ENCODE measurements at places on chromosomes 16 and 17.

DNA sequence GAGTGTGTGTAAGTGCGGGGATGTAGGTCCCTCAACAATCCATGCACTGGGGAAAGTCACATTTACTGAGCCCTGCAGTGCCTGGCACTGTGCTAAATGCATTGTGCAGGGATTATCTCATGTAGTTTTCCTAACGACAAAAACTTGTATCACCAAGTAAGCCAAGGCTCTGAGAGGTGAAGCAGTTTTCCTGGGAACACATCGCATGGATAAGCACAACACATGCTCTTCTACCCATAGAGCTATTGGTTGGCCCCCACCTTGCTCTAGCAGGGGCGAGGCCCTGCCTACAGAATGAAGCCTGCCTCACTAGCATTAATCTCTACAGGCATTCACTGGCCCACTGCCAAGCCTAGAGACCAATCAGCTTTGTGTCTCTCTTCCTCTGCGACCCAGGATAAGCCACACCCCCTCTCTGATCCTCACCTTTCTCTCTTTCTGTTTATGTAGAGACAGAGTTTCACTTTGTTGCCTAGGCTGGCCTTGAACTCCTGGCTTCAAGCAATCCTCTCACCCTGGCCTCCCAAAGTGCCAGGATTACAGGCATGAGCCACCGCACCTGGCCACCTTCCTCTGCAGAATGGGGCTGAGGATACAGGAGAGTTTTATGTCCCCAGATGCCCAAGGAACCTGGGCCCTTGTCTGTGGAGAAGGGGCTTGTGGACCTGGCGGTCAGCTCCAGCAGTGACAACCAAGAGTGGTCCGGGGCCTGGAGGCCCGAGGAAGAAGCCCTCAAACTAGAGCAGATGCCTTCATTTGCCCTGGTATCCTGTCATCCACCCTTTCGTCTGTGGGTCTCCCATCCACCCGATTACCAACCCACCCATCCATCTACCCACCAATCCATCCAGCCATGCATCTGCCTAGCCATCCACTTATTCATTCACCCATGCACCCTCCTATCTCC is 12.8 kb downstream of the CDH16 start:
- no peak for DNase-seq

DNA sequence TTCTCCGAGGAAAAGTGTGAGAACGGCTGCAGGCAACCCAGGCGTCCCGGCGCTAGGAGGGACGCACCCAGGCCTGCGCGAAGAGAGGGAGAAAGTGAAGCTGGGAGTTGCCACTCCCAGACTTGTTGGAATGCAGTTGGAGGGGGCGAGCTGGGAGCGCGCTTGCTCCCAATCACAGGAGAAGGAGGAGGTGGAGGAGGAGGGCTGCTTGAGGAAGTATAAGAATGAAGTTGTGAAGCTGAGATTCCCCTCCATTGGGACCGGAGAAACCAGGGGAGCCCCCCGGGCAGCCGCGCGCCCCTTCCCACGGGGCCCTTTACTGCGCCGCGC is at the start of gene ERBB2:
ERBB2 (plus strand) TSS at position 247 of the 330 bp plus-strand sequence. CDS start 175 bp downstream, outside the sequence.
- DNase-seq, result peak; percentile 88

- no peak for DNase-seq
Measured at GRCh38 chr17:27295945-27296344, 2.0 kb downstream of the WSB1 start.

- no peak for DNase-seq
Measured at GRCh38 chr16:89323120-89323960, 105.8 kb downstream of the ZNF778 start.

- DNase-seq, result no peak
Measured at GRCh38 chr16:11734025-11734652, 8.5 kb downstream of the TXNDC11 start.

- no peak for DNase-seq
Measured at GRCh38 chr17:78923660-78924453, 1.3 kb downstream of the TIMP2 start.

GRCh38 chr16:16143038-16143763 is 80.1 kb downstream of the ABCC6 start:
- no peak for DNase-seq

- no peak for DNase-seq
Measured at GRCh38 chr17:58303971-58304749, 23.4 kb upstream of the MPO start.

- DNase-seq, result no peak
Measured at GRCh38 chr17:34305606-34306005, 13.6 kb upstream of the CCL8 start.

DNA sequence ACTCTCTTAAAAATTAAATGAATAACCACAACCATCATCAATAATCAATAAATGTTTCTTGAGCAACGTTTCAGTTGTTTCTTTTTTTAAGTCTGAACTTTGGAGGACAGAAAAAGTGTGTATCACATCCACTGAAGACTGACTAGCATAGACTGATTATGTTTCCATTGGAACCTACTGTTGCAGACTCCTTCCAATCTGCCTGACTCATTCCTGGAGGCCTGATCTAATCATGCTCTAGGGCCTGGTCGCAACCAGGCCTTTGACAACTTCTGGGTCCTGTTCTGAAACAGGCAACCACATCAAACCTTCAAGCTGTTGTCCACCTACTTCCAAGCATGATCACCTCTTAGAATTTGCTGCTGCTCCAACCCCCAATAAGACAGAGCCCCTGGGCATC is 109.2 kb upstream of the NUDT7 start:
- DNase-seq, result no peak

DNA sequence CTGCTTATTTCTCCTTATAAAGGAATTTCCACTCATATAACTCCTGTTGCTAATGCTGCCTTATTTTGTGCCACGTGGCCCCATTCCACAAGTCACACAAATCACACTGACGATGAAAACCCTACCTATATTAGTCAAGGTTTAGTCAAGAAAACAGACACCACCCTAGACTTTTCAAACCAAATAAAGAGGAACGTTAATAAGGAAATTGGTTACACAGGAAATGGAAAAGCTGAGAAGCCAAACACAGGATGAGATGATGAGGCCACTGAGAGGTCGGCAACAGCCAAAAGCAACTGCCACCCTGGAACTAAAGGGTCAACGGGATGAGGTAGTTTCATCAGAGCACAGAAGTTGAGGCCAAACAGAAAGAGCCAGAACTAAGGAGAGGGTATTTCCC is 47.3 kb upstream of the ALOX12 start:
- DNase-seq, result no peak

DNA sequence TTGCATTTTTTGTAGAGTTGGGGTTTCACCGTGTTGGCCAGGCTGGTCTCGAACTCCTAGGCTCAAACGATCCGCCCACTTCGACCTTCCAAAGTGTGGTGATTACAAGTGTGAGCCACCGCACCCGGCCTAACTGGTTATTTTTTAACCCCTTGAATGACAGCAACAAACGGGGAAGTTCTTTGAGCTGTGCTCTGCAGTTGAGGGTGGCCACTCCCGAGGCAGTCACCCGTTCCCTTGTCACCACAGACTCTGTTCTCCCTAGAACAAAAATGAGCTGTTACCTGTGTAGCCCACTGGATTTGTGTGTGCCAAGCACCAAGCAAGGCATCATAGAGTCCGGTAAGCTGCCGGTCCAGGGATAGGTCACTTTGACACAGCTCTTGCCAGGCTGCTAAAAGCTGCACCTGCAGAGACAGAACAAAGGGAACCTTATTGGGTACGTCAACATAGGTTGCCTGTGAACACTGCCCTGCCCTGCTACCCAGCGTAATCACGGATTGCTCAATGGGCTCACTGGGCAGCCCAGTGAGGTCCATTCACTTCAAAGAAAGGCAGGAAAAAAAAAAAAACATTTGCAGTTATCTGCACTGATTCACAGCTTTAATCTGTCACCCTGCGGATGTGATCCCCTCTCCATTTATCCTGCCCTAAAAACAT is 19.6 kb downstream of the COG7 start:
- no peak for DNase-seq

GRCh38 chr16:19170043-19170655 is 2.1 kb downstream of the SYT17 start:
- no peak for DNase-seq

DNA sequence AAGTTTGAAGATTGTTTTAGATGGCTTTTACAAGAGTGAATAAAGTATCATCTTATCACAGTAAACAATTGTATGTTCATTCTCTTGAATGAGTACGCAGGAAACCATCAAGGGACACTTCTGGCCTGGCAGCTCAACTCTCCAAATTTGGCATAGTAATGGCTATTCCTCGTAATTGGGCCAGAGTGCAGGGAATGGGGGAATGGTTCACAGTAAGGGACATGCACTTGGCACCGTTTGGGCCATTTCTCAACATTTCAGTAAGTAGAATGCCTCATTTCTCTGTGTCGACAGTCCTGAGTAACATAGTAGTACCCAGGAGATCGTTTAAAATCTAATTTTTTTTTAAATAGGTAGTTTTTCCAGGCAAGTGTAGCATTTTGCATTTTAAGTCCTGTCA is 309.6 kb downstream of the KCNJ2 start:
- DNase-seq, result no peak

DNA sequence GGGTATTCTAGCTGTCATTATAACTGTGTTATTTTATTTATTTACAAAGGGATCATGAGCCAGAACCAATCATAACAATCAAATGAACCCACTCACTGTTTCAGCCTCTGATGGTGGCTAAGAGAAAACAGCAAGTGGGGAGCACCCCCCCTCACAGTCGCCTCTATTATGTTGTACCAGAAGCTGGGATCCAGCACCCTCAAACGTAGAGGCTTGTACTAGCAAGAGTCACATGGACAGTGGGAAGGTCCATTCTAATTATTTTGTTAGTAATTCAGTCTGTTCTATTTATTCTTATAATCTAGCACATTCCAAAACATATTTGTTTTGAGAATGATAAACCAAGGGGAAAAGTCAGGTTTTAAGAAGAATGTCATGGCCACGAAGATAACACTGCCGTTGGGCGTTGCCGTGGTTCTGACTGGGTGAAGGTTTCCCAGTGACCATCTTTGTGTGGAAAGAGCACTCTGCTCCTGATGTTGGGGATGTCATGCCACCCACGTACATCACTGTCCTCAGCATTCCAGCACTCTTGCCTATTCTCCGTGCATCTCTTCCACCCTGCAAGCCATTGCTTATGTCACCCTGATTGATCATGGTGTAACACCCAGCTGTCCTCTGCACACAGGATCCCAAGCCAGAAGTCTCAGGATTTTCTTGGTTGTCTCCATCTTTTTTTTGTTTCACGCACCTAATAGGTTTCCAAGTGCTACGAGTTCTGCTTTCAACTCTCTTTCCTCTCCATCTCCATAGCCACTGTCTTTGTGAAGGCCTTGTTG is 205.8 kb downstream of the PRKCA start:
- no peak for DNase-seq

DNA sequence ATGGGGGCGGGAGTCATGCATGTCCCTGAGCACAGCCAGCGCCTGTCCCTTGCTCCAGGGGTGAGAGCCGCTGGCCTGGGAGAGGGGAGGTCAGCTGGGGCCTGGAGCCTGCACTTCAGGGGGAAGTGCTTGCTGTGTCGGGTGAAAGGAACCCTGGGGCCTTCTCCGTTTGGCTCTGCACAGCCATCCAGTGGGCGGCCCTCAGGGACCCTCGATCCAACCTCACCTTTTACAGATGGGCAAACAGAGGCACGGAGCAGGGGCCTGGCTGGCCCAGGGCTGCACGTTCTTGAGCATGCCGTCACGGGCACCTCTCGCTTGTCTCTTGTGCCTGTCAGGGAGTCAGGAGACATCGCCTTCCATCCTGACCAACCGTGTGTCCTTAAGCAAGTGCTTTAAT is 1.8 kb downstream of the SNX20 start:
- no peak for DNase-seq

DNA sequence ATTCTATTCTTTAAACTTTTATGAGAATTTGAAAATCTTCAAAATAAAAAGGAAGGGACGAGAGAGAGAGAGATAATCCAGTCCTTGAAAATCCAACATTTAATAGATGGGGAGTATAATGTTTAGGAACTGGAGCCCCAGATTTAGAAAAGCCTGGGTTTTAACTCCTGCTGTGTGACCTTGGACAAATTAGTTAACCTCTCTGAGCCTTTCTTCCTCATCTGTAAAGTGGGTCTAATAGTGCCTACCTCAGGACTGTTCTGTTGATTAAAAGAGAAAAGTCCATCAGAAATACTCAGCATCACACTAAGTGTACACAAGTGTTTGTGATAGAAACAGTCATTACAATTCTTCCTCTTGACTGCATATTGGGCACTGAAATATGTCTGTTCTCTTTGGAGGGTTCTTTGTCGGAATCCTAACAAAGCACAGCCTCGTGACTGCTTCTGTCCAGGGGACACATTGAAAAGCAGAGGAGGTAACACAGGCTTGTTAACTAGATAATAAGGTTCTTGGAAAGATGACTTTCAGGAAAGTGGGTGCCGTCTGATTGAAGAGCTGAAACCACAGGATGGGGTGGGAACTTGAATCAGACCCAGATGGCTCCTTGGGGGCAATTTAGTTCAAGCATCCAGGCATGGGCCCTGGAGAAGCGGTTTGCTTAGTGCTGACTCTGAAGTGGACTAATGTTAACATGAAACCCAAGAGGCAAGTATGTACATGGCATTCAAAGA is 128.2 kb downstream of the CLEC16A start:
- DNase-seq, result peak; percentile 14

GRCh38 chr16:81448154-81449131 is 3.8 kb downstream of the CMIP start:
- no peak for DNase-seq

- no peak for DNase-seq
Measured at GRCh38 chr17:13671771-13672170, 70.0 kb upstream of the HS3ST3A1 start.

Measured in left hindlimb (tissue), 1 donor.